ENCODE measurements at places on chromosomes 7 and 10. TPM values are rescaled to one million over a fixed set of nuclear protein-coding genes. Genes with fewer than 3 reads are reported as not detected.

DNA sequence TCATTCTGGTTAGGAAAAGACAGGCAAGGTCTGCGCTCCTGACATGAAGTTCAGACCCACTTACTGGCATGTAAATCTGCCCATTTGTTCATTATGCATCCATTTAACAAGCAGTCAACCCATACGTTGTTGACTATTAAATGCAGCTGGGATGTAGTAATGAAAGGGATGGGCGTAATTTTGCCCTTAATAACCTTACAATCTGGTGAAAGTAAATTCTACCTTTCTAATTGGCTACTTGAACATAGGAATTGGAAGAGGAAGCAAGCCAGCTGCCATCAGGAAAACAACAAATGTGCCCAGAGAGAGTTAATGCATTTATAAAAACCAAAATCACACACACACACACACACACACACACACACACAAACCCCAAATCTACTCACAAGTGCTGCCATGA, 170.2 kb upstream of the PITRM1 start:
- no peak for DNase-seq

- DNase-seq = no peak
Observed at GRCh38 chr10:114629824-114630730, 28.0 kb downstream of the ABLIM1 start.

DNA sequence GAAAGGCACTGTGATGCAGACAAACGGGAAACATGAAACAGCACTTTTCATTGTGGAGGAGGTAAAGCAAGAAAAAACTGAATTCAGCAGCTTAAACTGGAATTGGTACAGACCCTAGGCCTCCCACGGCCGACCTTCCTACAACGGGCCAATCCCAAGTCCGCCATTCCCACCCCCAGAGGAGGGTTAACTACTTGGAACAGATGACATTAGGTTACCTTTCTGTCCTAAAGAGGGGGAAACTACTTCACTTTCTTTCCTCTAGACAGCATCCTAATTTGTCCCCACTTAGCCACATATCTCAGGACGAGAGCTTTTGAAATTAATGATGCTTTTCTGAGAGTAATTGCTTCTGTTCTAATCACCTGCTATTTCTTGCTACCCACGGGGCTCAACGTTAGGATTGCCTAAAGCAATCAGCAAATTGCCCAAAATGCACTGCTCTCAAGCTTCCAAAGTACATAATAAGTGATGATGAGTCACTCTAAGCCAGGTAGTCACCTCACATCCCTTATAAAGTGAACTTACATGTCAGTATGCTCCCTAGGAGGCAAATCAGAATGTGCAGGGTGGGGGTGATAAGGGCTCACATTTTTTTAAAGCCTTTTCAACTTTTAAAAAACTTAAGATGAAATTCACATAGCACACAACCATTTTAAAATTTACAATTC, 36.7 kb downstream of the LSM5 start:
- DNase-seq = peak; percentile 48

- no peak for DNase-seq
Observed at GRCh38 chr10:133459454-133460207, 5.9 kb downstream of the SCART1 start.

GRCh38 chr7:2420216-2420933, 17.0 kb downstream of the CHST12 start:
- no peak for DNase-seq

DNA sequence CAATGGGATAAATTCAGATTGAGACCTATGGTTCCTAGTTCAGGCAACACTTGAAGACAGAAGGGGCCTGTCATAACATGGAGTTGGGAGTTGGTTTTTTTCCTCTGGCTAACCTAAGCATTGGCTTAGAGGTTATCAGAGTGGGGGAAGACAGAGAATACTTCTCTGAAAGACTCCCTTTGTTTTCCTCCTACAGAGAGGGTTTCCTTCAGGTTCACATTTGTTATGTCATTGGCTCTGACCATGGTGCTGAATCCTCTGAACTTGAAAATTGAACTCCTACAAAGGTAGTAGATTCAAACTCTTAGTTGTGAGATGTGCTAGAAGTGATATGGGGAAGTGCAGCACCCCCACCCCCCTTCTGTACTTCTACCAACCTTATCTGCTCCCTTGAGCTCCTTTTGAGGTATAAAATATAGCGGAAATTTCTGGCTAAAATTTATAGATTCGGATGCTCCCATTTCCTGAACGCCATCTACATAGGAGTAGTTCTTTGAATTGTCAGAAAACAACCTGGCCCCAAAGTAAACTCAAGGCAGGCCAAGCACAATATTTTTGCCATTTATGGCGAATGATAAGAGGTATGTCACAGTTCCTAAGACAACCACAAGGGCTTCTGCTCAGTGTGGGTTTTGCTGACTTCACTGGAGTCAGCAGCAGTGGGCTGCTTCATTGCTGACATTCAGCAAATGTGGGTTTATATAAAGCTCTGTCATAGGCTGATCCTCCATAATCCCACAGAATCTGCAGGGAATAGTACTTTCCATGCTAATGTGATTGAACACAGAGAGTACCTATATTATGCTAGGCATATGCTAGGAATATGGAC, 131.6 kb upstream of the KLF14 start:
- no peak for DNase-seq

- DNase-seq = no peak
Observed at GRCh38 chr7:26784118-26784517, 80.3 kb downstream of the SKAP2 start.

DNA sequence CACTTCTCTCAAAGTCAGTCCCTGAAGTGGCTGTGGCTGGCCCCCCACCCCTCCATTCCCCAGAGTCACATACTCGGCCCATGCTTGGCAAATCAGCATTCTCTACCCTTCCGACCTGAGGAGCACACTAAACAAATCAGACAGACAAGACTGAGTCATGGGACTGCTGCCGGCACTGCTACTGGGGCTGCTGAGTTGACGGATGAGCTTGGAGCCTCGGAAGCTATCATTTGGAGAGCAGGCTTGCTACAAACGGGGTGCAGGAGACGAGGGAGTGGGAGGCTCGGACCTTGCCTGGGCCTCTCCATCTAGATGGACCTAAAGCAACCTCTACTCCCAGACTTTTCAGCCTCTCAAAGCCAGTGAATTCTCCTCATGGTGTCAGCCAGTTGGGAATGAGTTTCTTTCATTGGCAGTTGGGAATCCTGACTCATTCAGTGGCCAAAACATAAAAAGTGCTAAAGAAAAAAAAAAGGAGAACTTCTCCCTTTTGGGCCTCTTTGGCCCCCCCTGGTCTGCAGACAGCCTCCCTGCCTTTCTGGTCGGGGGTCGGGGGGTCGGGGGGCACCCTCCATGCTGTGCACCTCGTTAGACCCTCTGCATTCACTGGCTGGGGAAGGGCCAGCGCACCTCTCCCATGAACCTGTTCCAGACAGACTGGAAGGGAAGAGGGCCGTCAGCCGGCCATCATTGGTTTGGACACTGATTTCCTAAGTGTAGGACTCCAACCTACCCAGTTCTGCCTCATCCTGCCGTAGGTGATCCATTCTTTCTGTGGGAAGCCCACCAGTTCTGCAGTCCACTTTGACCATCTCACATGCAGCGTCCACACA, 52.3 kb upstream of the COL13A1 start:
- no peak for DNase-seq

DNA sequence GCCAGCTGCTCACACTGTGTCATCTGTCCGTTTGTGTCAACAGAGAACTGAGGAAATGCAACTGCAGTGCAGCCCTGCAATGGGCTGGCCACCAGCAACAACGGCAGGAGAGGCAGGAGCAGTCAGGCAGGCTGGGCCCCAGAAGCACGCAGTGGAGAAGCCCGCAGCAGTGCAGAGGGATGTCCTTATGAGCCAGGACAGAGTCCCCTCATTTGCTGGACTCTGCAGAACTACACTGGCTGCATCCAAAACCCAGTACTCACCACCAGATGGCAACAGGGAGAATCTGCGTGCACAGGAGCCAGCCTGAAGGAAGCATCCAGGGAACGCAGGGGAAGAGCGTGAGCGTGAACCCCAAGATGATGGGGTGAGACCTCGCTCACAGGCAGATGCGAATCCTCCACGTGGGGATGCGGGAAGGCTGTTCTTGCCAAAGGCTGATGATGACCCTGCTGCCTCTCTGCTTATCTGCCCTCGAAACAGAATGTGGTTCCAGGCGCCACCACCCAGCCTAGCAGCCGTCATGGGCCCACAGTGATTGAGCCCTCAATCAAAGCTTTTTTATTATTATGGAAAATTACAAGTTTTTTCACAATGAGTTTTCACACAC, 232.1 kb downstream of the PTPRN2 start:
- peak; percentile 42 for DNase-seq

- DNase-seq = no peak
Observed at GRCh38 chr10:110010486-110011378, 2.9 kb downstream of the ADD3 start.

DNA sequence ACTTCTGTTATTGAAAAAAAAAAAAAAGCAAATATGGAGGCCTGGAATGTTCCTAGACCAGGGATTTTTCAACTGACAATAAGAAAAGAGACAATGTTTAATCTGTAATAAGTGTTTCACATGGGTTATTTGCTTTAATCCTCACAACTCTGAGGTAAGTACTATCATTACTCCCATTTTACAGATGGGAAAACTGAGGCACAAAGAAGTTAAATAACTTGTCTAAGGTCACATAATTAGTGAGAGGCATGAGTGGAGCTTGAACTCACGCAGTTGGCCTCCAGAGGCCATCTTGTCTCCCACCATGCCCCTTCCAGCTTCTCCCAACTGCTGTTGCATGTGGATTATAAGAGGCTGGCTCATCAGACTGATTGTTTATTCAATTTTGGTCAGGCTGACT, 36.6 kb upstream of the CREB5 start:
- DNase-seq = no peak

GRCh38 chr10:104013489-104013888, 46.5 kb downstream of the SLK start:
- DNase-seq = no peak

The RAB18 gene
- 30.4 TPM for total RNA-seq

The TAS2R41 gene
- total RNA-seq = not detected

Measured in H4 (cell line).